ENCODE measurements at places on chromosomes 16 and 17.

GRCh38 chr17:66375121-66375520 lies 72.7 kb downstream of the PRKCA start:
- DNase-seq: no peak

DNA sequence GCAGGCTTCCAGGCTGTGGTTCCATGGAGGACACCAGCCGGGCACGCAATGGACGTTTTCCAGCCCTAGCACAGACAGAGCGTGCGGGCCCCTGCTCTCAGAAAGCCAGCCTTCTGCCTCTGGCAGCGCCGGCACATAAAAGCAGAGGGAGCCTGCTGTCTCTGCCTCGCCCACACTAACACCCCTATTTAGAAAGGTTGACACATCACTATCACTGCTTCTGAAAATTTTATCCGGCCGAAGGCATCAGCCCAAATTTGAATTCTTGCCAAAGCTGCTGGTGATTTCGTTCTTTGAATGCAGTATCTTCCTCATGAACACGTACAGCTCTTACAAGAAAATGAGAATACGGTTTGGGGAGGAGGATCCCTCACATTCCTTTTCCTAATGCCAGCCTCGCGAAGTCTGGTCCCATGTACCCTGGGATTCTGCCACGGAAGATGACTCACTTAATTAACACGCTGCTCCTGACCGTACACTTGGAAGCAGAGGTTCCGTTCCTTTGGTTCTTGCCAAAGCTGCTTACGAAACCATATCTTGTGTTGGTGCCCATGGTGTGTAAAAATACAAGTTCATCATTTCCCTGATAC lies 1.3 kb upstream of the RAB11FIP3 start:
- DNase-seq: no peak

DNA sequence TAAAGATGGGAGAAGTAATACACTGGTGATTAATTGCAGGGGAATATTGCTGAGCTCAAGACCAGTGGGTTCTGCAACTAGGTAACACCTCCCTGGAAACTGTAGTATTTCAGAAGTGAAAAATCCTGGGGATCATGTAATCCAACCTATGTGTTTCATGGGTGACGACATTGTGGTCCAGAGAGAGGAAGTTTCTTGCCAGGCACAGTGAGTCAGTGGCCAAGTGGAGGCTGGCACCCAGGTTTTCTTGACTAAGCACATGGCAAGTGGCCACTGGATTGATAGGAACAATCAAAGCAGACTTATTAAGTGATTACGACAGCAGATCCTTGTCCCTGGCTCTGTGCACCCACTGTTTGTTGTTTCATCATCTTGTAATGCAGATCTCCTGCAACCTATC lies 14.6 kb upstream of the CIITA start:
- no peak for DNase-seq

GRCh38 chr16:89146211-89147005 lies 25.1 kb upstream of the CDH15 start:
- no peak for DNase-seq

GRCh38 chr16:50198802-50199403 lies 45.8 kb downstream of the TENT4B start:
- peak; percentile 83 for DNase-seq

- DNase-seq: no peak
Measured at GRCh38 chr16:47110939-47111338, 32.8 kb downstream of the NETO2 start.

GRCh38 chr16:1117926-1118325 lies 21.9 kb upstream of the C1QTNF8 start:
- no peak for DNase-seq

- no peak for DNase-seq
Measured at GRCh38 chr16:35344012-35344762, 1884.8 kb downstream of the TP53TG3F start.

- peak; percentile 33 for DNase-seq
Measured at GRCh38 chr17:57834146-57834741, 15.6 kb downstream of the MRPS23 start.

- DNase-seq: peak; percentile 21
Measured at GRCh38 chr17:17568772-17569195, 22.7 kb downstream of the PEMT start.

- no peak for DNase-seq
Measured at GRCh38 chr17:49815761-49816281, 27.3 kb downstream of the KAT7 start.

DNA sequence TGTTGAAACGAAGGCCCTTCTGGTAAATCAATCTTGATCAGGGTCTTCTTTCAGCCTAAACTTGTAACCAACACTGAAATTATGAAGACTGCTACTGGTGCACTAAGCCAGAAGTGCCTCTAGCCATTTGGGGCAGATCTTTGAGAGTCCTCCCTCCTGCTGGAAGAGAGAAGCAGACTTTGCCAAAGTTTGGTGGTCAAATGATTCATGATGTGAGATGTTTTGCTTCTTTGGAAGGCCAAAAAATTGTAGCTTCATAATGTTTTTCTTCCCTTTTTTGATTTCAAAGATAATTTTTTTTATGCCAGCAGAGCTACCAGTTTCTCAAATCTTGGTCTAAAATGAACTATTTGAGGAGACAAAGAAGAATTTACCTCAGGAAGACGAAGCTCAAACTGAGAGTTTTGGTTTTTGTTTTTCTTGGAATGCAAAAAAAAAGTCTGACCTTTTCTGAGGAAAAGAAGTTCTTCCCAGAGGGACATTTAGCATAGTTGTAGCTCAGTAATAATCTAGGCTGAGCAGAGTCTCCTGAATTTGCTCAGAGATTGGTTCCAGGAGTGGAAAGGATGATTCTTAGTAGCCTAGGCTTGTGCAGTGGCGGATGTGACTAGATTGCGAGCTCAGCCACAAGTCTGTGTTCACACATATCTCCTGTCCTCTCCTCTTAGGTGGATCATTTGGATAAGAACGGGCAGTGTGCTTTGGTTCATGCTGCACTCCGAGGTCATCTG lies 50.9 kb downstream of the CYB561 start:
- no peak for DNase-seq

- no peak for DNase-seq
Measured at GRCh38 chr17:79866791-79867518, 27.7 kb upstream of the CBX4 start.

DNA sequence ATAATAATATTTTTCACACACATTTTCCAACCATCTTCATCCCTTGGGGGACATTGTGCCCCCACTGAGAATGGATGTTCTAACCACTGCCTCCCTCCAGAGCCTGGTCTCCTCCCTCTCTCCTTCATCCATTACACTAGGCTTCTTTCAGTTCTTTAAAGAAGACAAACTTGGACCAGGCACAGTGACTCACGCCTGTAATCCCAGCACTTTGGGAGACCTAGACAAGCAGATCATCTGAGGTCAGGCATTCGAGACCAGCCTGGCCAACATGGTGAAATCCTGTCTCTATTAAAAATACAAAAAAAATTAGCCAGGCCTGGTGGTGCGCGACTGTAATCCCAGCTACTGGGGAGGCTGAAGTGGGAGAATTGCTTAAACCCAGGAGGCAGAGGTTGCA lies 6.5 kb downstream of the ALOX15 start:
- DNase-seq: no peak

- DNase-seq: no peak
Measured at GRCh38 chr16:23959752-23960072, 123.9 kb downstream of the PRKCB start.

- no peak for DNase-seq
Measured at GRCh38 chr16:74931445-74931844, 53.5 kb downstream of the WDR59 start.

DNA sequence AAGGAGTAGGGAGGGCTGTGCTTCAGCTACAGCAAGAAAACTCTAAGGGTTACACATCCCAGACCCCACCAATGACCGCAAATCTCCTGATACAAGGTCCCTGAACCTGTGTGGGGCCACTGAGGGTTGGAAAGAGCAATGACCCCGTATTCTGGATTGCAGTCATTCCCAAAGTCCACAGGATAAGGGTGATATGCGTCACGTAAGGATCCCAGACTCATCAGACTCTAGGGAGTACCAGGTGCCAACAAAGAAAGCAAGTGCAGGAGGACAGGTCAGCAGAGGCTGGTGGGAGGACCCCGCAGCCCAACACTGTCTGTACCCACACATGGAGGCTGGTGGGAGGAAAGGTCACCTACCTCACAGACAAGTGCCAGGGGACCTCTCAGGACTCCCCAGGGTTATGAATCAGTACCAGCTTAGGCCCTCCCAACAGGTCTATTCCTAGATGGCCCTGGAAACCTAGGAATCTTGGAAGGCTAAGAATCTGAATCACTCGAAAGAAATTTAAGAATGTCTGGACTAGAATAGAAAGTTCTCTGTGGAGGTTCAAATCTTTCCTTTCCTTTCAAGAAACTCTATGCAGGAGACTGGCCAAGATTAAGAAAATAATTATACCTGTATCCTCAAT lies 16.2 kb downstream of the PITPNA start:
- no peak for DNase-seq

Data from NCI-H1105 treated with DMSO at 0.1 percent for 48 hours (cell line).